ENCODE measurements at places on chromosomes 7 and 10. TPM values are rescaled to one million over a fixed set of nuclear protein-coding genes. Genes with fewer than 3 reads are reported as not detected.

GRCh38 chr7:134365341-134366054 lies 48.8 kb upstream of the SLC35B4 start:
- no peak for DNase-seq

The GRIFIN gene
- polyA plus RNA-seq = not detected

The FZD8 gene
- polyA plus RNA-seq = 13.2 TPM

- no peak for DNase-seq
Observed at GRCh38 chr7:124457841-124458240, 307.8 kb downstream of the GPR37 start.

GRCh38 chr7:129801882-129802281 lies 150.9 kb downstream of the UBE2H start:
- DNase-seq = no peak

GRCh38 chr7:16929146-16929762 lies 47.5 kb upstream of the AGR3 start:
- DNase-seq = no peak

The SCRN1 gene
- 64.9 TPM for polyA plus RNA-seq

The SPOCK2 gene
- polyA plus RNA-seq = 119 TPM

The BUB3 gene
- 131 TPM for polyA plus RNA-seq

DNA sequence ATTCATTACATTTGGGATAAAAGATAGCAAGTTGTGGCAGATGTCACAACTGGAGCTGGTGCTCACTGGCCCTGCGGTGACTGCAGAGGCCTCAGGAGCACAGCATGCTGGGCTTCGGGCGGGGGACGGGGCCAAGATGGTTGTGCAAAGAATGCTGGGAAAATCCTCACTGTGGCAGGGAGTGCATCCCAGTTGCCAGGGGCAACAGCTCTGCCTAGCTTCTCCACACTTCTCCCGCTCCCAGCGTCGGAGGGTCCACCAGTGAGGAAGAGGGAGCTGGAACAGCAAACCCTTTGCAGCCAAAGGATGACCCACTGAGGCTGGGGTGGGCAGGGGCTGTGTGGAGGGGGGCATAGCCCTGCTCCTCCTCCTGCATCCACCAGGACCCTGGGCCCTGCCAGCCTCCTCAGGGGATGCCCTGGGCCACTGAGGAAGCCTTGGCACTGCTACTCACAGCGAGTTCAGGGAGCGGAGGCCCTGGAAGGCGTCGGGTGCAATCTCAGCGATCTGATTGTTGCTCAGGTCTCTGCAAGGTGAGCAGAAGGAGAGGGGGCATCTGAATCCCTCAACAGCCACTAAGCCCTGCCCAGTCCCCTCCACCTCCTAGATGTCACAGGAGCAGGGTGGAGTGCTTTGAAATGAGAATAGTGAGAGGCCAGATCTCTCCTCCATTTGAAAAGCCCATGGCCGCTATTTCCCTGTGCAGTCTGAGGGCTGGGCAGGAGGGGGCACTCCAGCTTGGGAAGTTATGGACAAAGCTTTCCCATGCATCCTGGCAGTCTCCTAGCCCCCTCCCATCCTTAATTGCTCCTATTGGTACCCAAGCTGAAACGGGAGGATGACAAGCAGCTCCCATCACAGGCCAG lies 126.5 kb downstream of the SLIT1 start:
- no peak for DNase-seq

The SRRM3 gene
- 2.3 TPM for polyA plus RNA-seq

- no peak for DNase-seq
Observed at GRCh38 chr7:14931511-14932215, 29.1 kb upstream of the DGKB start.

The CPN1 gene
- polyA plus RNA-seq = 3.1 TPM

DNA sequence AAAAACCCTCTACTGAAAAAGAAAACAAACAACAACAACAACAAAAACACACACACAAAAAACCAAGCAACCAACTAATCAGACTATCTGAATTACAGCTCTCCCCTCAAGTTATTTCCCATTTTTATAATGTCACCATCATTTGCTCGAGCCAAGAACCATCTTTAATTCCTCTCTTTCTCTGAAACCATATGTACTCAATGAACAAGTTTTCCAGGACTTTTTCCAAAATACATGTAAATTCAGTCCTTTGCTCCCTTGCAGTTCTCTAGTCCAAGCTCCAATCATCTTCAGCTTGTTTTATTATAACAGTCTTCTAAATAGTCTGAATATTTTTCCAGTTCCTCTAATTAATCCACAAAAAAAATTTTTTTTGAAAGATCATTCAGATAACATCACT lies 506.0 kb downstream of the NXPH1 start:
- DNase-seq = no peak

The KIAA1217 gene
- polyA plus RNA-seq = 86.2 TPM

GRCh38 chr10:104284846-104285245 lies 15.9 kb downstream of the GSTO2 start:
- no peak for DNase-seq

GRCh38 chr7:54596747-54597146 lies 54.6 kb downstream of the VSTM2A start:
- no peak for DNase-seq

GRCh38 chr7:74206589-74207120 lies 3.2 kb upstream of the LAT2 start:
- DNase-seq = peak; percentile 50

DNA sequence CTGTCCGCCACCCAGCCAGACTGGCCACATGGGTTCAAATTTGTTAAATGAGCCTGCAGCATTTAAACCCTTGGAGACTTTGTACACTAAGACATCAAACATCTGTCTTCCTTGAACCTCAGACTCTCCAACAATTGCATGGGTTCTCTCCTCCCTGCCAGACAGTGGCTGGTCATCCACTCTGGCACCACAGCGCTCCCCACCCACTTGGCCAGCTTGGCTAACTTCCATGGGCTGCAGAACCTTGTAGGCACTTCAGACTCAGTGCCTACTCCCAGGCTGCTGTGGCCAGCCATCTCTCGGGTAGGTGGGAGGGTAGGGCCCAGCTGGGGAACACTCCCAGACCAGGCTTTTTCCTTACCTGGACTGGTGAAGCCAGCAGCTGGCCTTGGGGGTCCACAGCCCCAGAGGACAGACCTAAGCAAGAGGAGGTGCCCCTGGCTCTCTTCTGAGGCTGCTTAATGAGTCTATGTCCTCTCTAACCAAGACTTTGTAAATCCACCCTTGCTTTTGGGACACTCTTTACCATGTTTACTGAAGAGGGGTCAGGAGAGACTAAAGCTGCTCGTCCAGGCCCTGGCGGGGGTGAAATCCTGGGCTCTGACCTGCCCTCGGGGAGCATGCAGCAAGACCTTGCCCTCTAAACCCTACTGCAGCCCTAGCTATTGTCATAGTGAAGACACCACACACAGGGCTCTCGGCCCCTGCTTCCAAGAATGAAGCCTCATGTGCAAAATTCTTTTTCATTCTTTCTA lies 82.7 kb downstream of the ARHGAP22 start:
- DNase-seq = no peak

DNA sequence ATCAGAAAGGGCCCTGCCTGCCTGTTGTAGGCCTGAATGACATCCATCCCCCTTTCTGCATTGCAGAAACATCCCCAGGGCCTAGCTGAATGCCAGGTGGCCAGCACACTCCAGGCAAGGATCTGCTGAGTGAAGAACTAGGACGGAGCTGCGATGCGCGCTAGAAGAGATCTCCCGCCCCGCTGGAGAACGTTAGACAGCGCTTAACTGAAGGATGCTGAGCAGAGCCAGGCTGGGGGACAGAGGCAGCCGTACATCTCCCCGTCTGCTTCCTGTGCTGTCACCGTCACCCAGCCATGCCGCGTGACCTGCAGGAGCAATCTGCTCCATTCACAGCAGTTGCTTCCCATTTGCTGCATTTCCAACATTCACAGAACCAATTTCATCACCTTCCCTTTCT lies 73.3 kb downstream of the FAM53B start:
- DNase-seq = no peak

GRCh38 chr7:51080622-51081269 lies 235.9 kb downstream of the COBL start:
- DNase-seq = no peak

DNA sequence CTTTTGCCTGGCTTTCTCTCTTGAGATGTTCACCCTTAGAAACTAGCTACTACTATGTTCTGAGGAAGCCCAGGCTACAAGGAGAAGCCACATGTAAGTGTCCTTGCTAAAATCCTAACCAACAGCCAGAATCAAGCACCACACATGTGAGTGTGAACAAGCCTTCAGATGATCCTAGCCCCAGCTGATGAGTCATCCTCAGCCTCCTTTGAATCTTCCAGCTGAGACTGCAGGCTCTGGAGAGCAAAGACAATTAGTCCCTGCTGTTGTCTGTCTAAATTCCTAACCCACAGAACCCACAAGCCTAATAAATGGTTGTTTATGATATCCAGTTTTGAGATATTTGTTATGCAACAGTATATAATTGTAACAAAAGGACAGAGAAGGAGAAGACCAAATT lies 92.8 kb upstream of the TAC1 start:
- DNase-seq = no peak

DNA sequence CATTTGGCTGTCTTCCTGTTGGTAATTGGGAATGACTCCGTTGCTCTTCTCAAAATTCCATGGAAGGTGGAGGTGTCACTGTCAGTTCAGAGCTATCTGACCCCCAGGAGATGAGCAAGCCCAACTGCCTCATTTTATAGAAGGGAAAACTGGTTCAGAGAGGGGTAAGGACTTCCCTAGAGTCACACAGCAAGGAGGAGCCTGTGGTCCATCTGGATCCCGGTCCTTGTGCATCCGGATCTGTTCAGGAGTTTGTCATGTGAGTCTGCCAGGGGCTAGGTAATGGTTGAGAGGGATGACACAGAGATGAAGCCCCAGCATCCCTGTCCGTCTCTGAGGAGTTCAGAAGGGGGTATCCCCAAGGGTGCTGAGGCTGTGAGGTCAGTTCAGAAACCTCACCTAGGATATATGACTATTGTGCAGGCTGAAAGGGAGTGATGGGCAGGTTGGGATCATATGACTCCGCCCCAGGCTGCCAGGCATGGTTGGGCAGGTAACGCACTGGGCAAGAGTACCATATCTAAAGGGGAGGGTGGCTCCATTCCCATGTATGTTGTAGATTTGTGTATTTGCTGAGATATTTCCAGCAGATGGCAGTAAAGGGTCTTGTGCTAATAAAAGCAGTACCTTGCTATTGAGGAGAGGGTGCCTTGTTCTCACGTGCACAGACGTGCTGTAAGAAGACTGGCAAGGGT lies 16.0 kb upstream of the SLC29A3 start:
- DNase-seq = no peak

DNA sequence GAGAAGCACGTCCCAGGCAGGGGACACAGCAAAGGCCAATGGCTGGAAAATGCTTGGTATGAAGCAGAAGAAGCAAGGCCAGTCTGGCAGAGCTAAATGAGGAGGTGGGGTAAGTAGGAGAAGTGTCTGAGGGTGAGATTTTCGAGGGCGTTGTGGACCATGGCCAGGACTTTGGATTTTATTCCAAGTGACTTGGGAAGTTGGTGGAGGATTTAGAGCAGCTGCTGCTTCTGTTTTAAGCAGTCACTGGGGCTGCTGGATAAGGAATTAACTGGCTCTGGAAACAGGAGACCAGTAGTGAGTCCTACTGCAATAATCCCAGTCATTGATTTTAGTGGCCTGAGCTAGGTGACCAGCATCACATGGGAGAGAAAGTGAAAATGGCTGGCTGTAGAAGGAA lies 67.6 kb upstream of the GSDME start:
- DNase-seq = no peak

DNA sequence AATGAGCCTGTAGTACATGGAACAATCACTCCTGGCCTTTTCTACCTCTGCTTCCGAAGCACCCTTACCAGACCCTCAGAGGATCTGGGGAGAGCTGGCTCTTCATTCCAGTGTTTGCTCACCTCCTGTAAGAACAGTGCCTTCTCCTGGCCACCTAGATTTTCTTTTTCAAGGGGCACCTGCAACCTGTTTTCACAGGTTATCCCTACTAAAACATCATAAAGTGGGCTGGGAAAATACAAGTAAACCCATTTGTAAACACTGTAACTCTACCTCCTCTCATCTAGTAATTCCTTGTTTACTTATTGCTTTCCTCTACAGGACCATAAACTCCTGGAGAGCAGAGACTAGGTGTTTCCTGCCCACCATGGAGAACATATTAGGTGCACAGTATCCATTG lies 1.1 kb downstream of the PIK3AP1 start:
- DNase-seq = no peak

DNA sequence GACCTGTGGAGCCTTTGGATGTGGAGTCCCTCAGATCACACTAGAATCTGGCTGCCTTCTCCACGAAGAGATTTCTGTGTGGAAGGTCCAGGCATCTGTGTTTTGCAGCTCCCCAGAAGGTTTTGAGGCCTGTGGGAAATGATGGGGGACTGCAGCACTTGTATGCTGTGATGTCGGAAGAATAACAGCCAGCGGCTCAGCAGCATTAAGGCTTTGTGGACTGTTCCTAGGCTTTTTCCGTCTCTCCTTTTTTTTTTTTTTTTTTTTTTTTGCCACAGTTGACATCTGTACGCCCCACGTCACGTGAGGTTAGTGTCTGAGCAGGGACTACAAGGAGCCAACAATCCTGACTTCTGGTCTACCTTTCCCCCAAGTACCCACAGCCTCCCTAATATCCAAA lies 181.3 kb downstream of the PFKFB3 start:
- no peak for DNase-seq

GRCh38 chr7:37068902-37069301 lies 344.6 kb upstream of the AOAH start:
- DNase-seq = no peak

The PTPRZ1 gene
- polyA plus RNA-seq = 3.0 TPM

The WNT8B gene
- 0.92 TPM for polyA plus RNA-seq

DNA sequence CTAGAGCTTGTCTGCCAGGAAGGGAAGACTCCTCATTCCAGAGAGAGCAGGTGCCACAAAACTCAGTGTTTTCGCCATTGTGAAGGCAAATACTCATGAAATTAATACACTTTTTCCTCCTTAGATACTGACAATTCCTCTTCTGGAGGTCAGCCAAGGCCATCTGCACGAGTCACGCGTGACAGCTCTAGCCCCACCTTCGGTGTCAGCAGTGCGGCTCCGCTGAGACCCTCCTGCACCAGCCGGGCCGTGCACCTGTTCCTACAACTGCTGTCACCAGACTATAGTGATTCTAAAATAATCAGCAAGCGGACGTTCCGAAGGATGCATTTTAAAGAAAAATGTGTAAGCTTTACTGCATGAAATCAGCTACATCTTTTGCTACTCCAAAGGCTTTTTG lies 127.7 kb downstream of the DIP2C start:
- DNase-seq = no peak

The NUTM2E gene
- 0.59 TPM for polyA plus RNA-seq

The NKX1-2 gene
- polyA plus RNA-seq = not detected

The HTRA1 gene
- polyA plus RNA-seq = 183 TPM

The DOCK4 gene
- polyA plus RNA-seq = 20.5 TPM

DNA sequence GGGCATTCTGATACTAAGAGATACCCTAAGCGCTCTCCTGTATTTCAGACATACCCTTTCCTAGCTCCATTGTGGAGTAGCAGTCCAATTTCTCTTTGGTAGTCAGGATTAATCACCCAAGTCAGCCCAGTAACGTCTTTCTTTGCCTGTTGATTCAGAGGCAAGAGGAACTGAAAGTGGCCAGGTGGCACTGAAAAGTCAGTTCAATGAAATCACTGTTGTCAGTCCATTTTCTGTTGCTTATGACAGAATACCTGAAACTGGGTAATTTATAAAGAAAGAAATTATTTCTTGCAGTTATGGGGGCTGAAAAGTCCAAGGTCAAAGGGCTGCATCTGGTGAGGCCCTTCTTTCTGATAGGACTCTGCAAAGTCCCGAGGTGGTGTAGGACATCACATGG lies 40.2 kb downstream of the ANKRD61 start:
- no peak for DNase-seq

- DNase-seq = no peak
Observed at GRCh38 chr10:59991661-59992060, 85.3 kb upstream of the CCDC6 start.

All from renal cortex interstitium (tissue), 15 donors.